ENCODE measurements at places on chromosomes 2 and 18.

DNA sequence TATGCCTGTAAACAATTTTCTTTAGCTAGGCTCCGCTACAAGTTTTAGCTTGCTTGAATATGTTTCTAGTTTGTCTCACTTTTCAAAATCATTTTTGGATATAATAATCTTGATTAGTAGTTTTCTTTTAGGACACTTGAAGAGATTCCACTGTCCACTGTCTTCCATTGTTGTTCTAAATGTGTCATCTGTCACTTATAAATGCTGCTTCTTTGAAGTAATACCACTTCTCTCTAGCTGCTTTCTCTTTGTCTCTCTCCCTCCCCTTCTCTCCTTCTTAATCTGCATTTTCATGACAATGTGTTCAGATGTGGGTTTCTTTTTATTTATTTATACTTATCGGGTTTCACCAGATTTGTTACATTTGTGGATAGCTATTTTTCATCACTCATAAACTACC, 73.7 kb upstream of the DPP10 start:
- no peak for DNase-seq

GRCh38 chr2:103960129-103960513, 893.8 kb upstream of the POU3F3 start:
- no peak for DNase-seq

DNA sequence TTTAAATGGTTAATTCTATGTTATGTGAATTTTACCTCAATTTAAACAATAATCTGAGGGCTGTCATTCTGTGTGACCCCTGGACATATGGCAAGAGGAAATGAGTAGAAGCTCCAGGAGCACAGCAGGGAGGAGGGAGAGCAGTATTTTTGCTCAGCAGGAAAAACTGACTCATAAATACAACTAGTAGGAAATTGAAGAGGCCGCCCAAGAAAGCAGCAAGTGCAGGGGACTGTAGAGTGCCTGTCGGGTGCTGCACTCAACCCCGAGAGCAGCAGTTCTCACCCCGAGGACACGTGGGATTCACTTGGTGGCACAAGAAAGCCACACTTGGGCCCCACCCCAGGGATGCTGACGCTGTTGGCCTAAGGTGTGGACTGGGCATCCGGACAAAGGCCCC, 60.8 kb downstream of the NPAS2 start:
- no peak for DNase-seq

DNA sequence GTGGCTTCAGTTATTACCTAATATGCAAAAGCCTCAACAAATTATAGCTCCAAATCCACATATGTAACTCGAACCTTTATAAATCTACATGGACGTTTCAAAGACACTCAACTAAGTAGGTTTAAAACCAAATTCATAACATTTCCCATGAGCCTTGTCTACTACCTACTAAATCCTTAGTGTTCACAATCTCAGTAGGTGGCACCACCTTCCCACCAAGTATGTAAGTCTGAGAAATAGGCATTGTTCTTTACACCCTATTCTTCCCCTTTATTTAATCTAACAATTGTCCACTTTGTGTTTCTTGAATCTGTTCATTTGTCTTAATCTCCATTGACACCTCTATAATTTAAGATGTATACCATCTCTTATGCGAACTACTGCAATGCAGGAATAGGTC, 4.6 kb downstream of the PIGN start:
- DNase-seq = no peak

DNA sequence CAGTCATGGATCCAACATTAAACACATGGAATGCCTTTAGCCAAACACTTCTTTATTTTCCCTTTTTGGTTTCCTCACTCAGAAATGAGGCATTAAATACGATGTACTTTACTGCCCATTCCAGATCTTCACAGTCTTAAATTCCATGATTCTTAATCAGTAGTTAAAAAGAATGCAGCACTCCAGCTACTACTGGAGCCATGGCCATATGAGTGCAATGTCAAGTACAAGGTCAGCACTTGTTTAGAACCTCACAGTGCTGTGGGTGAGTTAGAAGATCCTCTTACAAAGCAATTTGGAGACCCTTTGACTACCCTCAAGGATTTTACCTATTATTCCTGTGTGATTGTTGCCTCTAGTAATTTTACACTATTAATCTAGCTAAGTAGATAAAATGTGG, 550.3 kb upstream of the LRRTM1 start:
- DNase-seq = no peak

DNA sequence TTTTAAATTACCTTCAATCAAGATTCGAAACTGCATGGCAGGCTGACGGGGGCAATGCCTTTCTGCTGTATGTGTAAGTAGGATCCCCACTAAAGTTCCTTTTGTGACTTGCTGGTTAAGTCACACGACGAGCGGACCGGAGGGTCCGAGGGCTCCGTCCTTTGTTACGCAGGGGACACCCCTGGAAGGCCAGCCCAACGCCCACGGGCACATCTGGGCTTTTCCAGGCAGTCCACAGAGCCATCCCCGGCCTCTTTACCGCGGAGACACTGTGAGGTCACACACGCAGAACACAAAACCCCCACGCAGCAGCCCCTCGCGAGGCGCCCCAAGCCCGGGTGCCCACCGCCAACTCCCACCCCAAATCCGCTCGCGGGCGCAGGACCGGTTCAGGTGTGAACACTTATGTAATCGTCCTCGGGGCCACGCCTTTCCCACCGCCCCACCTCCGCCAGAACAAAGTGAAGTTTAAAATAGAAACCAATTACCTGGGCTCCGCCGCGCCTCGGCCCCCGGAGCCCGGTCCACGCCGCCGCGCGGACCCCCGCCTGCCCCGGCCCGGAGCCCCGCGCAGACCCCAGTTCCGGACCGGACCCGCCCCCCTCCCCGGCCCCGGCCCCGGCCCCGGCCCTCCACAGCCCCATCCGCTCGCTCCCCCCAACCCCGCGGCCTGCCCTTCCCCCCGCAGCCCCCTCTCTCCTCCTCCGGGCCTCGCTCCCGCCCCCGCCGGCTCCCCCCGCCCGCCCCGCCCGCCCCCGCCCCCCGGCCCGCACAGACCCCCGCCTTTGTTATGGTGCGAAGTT, 4.2 kb downstream of the ZNF516 start:
- no peak for DNase-seq

DNA sequence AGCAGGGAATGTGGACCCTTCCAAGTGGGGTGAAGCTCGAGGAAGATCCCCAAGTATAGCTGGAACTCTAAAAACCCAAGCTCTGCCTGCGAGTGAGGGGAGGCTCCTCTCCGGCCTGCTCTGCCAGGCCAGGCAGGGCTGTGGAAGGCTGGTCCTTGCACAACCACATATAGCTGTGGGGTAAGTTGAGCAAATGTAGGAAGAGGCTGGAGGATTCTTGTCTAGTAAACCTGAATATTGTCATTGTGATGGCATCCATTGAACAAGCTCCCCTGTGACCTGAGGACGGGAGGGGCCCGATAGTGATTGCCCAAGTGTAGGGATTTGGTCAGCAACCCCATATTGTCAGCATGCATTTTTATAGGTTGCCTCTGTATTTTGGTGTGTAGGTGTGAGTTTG, 103.0 kb downstream of the ACKR3 start:
- no peak for DNase-seq

DNA sequence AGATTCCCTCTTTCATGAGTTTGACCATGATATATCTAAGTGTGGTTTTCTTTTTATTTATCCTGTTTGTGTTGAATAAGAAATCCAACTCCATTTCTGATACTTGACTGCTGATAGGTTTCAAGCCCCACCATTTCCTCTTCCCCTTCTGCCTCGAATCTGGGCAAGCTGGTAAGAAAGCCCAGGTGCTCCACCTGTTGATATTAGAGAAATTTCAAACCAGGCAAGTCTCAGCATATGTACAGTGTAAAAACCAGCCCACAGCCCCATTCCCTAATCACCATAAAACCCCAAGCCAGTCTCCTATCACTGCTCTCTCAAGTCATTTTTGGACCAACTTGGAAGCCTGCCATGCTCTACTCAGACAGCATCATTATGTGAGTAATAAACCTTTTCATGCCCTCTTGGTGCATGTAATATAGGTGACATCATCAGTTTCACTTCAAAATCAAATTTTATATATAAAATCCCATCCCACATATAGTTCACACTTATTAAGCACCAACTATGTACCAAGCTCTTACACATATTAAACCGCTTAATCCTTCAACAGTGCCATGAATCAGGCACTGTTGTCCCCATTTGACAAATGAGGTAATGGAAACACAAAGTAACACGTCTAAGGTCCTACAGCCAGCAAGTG, 46.6 kb downstream of the SMAD2 start:
- no peak for DNase-seq

DNA sequence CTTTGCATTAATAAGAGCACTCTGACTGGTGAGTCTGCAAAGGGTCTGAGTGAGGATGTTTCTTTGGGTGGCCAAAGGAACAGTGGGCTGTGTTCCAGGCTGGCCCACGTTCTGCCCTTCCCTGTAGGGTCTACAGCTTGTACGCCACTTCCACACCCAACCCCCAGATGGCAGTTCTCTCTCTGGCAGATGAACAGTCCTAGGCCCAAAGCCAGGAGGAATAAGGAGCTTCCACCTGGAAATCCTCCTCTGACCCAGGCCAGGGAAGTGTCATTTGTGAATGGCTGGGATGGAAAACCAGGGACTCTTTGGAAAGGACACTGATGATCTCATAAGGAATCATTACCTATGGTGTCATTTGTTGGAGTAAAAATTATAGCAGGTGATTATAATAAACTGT, 6.6 kb downstream of the OTOF start:
- no peak for DNase-seq

GRCh38 chr2:62215306-62216064, 19.6 kb downstream of the B3GNT2 start:
- no peak for DNase-seq

DNA sequence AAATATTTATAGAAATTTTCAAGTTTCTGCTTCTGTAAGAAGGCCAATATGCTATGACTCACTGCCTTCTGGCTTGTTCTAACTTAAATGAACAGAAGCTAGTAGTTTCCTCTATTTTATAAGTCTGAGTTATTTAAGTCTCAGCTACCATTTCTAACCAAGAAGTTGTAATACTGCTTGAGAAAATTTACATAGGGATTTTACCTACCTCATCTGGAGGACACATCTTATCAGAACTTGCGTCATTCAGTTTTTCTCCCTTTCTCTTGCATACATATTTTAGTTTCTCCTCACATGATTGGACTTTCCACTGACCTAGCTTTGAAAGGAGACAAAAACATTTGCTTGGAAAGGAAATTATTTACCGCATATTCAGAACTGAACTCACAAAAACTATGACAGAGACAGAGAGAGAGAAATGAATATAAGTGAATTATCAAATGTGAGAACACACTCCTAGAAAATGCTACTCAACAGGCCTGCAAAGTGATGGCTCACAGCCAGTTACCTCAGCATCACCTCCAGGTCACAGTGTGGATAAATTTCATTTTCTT, 81.1 kb upstream of the CD302 start:
- DNase-seq = no peak
